ENCODE measurements at places on chromosomes 13 and 19.
A peak's percentile ranks its signal among the peaks of the same experiment; 100 is the strongest.

GRCh38 chr19:46724468-46724867 lies 7.6 kb upstream of the PRKD2 start:
- no peak for DNase-seq

GRCh38 chr19:33259539-33259938 lies 33.9 kb upstream of the SLC7A10 start:
- DNase-seq, result no peak

DNA sequence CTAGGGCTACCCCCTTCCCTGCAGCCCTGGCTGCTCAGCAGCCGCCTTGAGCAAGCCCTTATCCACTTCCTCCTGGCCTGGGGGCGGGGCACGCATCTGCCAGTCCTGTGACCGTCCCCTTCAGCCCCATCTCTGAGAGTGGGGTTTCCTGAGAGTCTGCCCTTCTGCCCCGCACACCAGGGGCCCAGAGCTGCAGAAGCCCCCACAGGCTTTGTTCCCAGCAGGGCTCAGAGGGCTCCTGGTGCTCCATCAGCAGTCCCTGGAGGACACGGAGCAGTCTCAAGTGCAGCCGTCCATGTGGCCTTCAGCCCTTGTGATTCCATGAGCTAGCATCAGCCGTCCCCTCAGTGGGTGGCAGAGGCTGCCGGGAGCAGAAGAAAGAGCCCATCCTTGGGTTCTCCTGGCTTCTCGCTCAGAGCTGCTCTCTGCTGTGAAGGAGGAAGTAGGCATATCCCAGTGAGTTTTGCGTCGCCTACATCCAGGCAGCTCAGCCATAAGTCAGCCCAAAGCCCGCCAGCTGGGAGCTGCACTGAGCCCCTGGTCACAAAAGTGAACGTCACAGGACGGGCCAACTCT lies 16.3 kb downstream of the MYO9B start:
- DNase-seq, result no peak

- no peak for DNase-seq
These were observed at the start of gene PLVAP for GRCh38 chr19:17376935-17377600. PLVAP (minus strand) TSS chr19:17377342; CDS start chr19:17377288, 54 bp downstream.

DNA sequence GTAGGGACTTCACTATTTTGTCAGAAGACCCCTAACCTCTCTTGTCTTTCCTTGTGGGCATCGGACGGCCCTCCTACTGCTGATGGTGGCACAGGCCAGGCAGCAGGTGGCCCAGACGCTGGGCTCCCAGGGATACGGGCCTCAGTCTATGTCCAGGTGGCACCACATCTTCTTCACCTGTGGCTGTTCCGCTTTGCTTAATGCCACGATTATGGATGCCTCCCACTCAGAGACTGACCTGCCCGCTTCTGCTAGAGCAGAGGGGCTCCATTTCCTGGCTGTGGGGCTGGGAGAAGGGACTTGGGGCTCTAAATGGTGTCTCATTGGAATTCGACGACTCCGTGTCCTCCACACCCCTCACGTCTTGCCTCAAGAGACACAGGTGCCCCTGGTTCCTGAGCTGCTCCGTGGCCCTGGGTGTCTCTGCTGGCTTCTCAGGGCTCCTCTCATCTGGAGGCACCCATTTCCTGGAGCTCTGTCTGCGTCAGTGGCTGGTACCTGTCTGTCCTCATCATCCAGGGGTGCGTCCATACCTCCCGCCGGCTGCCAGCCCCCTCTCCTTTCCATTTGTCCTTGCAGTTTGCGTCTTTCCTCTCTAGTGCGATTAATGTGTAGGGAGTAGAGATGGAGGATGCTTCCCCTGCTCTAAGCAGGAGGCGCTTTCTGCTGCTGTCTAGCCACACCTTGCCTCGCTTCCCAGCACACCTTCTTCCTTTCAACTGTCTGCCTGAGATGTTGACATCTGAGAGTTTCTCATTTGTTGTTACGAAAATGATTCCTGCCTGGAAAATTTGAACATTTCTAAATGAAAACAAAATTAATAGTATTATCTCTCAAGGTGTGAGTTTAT lies 63.4 kb downstream of the TEX29 start:
- DNase-seq, result no peak

GRCh38 chr13:59755632-59756290 lies 408.0 kb downstream of the DIAPH3 start:
- DNase-seq, result no peak

DNA sequence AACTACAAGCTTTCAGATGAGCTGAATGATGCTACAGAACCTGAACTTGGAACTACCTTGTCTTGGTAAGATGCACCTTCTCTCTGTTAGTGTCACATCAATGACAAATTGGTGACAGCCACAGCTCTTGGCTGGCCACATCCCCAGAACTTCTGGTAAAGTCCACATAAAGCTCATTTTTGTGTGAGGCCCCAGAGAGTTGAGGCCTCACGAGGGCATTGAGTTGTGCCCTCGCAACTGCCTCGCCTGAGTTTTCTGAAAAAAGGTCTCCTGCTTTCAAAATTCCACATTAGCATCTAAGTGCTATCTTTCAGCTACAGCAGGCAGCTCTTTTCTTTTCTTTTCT lies 42.6 kb downstream of the MRPL57 start:
- no peak for DNase-seq

GRCh38 chr13:47798906-47799305 lies 202.2 kb downstream of the SUCLA2 start:
- DNase-seq, result no peak

GRCh38 chr19:41870401-41870873 lies 6.6 kb upstream of the CD79A start:
- no peak for DNase-seq

- no peak for DNase-seq
These were observed 64.0 kb downstream of the ANKRD10 start for GRCh38 chr13:110850840-110851239.

DNA sequence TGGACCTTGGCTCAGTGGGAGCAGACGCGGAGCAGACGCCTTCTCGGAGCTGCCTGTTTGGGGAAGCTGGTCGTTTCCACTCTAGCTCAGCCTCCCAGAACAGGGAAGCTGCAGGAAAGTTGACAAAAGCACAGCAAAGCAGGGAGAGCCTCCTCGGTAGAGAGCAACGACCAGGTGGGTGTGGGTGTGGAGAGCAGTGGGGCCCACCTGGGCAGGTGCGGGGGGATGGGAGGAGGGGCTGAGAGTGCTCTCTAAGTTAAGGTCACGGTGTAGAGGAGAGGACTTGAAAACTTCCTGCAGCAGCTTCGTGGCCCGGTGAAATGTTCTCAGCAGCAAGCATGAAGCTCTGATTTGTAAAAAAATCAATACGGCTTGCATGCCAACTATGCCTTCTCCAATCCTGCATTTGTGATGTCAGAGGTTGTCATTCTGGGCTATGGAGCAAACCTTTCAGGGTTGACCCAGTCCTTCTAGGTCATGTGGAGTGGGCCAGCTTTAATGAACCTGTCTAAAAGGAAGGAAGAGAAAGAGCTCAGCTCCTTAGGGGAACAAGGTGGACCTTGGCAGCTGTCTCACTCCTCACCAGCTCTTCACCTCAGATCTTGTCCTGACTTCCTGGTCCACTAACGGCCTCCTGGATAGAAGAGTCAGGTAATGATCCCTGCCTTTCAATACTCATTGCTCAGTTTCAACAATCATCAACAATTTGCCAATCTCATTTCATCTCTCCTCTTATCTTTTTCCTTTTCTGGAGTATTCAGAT lies 85.8 kb upstream of the UBL3 start:
- DNase-seq, result no peak

GRCh38 chr13:98389319-98389718 lies 187.6 kb downstream of the STK24 start:
- no peak for DNase-seq

DNA sequence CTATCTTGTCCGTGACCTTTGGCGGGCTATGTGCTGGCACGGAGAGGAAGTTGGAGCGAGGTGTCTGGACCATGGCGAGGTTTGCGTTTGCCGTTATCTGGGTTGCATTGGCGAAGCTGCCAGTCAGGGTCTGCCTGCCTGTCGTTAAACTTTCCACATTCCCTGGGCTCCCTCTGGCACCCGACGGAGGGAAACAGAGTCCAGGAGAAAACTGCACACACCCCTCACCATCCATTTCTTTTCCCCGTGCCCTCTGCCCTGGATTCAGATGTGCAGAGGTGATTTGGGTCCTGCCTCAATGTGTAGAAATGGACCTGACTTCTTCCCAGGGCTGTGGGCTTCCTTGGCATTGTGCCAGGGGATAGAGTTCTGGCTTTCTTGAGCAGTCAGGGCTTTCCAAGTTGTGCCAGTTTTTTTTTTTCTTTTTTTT lies 142.4 kb downstream of the URI1 start:
- no peak for DNase-seq

- no peak for DNase-seq
These were observed 7.1 kb upstream of the KLK14 start for GRCh38 chr19:51089786-51090185.

DNA sequence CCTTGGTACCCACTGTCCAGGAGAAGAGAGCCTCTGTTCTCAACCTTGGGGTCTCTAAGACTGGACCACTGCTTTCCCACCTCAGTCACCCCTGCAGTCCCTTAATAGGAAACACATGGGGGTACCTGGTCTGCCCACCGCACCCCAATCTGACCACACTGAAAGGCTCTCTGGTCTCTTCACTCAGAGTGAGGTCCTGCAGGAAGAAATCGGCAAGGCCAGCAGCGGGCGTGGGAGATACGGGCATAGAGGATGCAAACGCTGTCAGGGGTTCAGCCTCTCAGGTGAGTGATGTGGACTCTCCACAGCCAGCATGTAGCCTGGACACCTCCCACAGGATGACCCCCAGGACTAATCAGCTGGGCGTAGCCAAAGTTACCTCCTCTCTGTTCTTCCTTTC lies 3.5 kb downstream of the SIGLEC9 start:
- no peak for DNase-seq

DNA sequence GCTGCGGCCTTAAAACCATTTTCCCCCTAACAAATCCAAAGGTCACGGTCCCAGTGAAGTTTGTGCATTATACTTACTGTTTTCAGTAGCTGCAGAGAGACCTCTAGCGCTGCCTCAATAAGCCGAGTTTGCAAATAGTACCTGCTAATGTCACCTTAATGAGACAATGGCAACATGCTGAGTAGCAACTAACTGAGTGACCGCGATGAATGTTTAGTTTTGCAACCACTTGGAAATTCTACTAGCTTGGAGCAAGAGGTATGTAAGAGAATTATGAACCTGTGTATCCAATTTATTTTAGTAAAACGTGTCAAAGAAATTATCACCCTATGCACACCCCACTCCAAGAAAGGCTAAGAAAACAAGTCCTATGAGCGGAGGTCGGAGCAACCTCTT lies 1.2 kb downstream of the KPNA3 start:
- peak; percentile 33 for DNase-seq

All from hippocampal formation (tissue), 2 donors.